ENCODE measurements at places on chromosomes 4 and X.

DNA sequence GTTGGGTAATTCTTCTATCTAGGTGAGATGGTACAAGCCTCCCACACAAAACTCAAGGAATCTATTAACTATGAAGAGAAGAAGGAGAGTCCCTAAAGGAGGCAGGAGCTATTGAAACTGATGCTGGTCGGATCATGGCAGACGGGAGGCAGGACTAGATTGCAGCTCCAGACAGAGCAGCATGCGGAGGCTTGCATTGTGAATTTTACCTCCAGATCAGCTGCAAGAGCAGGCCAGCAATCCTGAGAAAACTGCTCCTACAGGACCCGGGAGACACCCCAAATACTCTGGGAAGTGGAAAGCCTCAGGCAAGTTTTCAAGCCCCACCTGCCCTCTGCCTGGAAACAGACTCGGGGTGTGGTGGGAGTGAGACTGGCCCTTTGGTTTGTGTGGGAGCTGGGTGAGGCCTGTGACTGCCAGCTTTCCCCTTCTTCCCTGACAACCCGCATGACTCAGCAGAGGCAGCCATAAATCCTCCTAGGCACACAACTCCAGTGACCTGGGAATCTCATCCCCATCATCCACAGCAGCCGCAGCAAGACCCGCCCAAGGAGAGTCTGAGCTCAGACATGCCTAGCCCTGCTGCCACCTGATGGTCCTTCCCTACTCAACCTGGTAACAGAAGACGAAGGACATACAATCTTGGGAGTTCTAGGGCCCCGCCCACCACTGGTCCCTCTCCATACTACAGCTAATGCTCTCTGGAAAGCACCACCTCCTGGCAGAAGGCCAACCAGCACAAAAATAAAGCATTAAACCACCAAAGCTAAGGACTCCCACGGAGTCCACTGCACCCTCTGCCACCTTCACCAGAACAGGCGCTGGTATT is 30.9 kb downstream of the GATB start:
- no peak for DNase-seq

DNA sequence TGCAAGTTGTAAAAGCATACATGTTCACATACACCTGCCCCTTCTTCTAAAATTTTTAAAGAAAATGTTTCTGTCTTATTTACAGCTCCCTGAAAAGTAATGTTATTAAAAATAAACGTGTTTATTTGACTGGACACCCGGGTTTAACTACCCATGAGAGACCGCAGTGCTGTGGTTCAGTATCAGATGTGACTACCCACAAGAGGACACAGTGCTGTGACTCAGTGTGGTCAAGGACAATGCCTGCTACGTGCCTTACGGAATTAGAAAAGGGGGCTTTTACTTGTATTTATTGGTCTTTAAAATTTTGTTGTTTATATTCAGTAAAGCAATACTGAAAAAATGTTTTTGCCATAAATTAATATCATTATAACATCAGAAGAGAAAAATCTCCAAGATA is 641.4 kb downstream of the TRIML1 start:
- DNase-seq = no peak

DNA sequence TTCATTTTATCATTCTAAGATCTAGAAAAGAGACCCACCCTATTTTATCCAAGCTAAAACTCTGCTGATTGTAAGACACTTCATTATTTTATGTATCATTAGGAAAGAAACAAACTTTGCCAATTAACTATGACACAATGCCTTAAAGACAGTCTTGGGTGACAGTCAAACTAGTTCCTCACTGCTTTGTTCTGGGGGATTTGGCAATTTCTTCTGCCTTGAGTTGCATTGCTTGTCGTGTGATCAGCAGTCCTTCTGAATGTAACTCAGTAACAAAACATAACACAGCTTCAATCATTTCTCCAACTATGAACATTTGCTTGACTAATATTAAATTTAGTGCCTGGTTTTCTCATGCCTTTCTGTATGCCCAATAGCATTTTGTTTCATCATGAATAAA is 577.9 kb upstream of the DIPK2B start:
- DNase-seq = no peak

DNA sequence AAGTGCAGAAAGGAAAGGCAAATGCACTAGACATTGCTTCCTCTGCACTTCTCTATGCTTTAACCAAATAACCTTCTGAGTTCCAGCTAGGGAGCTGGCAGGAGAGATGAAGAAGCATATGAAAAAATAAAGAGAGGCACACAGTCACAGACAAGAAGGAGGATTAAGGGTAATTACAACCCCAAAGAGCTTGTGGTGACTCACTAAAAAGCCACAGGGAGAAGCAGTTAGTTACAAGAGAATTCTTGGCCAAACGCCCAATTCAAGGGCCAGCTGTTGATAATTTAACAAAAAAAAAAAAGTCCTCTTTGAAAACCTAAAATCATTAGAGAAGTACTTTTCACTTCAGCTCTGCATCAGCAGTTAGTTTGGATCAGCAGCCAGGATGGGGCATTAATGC is 478.0 kb downstream of the KCNIP4 start:
- no peak for DNase-seq

- DNase-seq = no peak
Measured at GRCh38 chr4:122086338-122087065, 65.6 kb upstream of the BLTP1 start.

- DNase-seq = no peak
Measured at GRCh38 chr4:7962609-7963508, 23.2 kb upstream of the AFAP1 start.

DNA sequence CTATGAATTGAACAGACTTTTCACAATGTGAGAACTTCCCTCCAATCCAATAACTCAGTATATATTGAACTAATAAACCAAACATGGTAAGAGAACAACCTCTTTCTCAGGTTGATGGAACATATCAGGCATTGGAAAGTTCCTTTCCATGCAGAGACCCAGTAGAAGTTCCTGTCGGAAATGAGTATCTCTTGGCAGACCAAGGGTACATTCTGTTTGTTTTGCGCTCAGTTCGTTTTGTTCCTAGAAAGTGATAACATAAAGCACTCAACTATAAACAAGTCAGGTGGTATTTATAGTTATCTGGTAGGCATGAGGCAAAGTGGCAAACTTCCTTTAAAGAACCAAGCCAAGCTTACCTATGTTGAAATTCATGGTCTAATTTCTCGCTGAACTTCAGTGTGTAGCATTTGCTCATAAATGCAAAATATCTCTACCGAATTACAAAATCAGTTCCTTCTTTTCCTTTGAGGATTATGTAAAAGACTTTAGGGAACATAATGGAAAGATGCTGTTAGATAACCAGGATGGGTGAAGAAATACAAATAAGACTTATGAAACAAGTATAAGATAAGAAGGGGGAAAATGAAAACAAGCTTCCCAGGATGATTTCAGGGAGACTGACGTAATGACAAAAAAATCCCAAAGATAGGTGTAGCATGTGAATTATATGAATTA is 120.3 kb downstream of the ARHGAP24 start:
- no peak for DNase-seq

GRCh38 chr4:12411072-12411471 is 982.4 kb upstream of the HS3ST1 start:
- no peak for DNase-seq

GRCh38 chr4:139602776-139603360 is 46.8 kb upstream of the SETD7 start:
- DNase-seq = no peak

GRCh38 chrX:147183161-147183560 is 368.6 kb upstream of the CXorf51A start:
- DNase-seq = no peak

DNA sequence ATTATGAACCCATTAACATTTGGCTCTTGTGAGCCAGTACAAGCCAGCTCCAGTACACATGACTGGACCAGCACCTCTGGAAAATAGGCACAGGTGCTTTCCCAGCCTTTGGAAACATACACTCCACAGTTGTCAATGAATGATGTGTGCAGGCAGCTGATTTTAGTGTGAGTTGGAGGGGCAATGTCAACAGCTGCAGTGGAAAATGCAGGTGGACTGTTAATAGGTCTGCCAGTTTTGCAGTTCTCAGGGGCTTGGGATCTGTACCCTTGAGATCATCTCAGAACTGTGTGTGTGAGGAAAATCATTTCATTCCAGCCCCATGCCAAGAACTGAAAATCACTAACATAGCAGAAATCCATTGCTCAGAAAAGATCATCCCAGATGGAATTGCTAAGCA is 81.7 kb upstream of the CHRDL1 start:
- DNase-seq = no peak

DNA sequence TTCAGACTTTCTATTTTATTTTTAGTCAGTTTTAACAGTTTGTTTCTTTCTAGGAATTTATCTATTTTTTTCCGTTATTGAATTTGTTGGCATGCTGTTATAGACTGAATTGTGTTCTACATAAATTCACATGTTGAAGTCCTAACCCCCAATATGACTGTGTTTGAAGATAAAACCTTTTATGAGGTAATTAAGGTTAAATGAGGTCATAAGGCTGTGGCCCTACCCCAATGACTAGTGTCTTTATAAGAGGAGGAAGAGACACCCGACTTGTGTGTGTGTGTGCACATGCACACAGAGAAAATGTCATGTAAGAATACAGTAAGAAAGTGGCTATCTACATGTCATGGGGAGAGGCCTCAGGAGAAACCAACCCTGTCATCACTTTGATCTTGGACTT is 146.3 kb downstream of the BRWD3 start:
- no peak for DNase-seq

DNA sequence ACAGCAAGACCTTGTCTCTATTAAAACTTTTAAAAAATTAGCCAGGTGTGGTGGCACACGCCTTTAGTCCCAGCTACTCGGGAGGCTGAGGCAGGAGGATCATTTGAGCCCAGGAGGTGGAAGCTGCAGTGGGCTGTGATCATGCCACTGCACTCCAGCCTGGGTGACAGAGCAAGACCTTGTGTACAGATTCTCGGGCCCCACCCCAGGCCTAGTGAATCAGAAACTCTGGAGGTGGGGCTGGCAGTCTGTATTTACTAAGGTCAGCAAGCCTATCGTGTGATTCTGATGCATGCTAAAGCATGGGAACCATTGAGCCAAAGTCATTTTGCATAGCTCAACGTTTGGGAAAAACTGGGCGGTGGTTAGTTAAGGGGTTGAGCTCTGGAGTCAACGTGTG is 3.5 kb downstream of the S100G start:
- no peak for DNase-seq

DNA sequence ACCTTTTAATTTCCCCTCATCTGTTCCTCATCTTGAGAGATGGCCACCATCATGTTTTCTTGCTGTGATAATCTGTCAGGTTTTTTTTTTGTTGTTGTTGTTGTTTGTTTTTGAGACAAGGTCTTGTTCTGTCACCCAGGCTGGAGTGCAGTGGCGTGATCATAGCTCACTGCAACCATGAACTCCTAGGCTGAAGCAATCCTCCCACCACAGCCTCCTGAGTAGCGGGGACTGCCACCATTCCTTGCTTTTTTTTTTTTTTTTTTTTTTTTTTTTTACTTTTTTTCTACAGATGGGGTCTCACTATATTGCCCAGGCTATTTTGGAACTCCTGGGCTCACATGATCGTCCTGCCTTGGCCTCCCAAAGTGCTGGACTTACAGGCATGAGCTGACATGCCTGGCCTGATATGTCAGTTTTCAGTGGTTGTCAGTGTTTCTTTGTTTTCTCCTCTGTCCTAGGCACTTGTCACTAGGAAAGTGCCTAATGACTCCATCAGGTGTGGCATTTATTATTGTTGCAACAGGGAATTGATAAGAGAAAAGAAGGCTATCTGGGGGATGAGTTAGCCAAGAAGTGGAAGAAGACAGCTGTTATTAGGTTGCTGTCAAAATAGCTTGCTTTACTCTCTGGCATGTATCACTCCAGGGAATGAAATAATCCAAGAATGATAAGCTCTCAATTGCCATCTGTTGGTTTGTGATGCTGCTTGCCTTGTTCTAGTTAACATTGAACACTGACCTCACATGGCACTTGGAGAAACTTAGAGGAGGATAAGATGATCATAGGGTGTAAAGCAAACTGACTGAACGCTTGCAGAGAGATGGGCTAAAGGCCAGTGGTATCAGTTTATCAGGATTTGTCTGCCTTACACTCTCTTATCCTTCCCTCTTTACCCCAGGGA is 41.7 kb downstream of the TMEM164 start:
- no peak for DNase-seq

- no peak for DNase-seq
Measured at GRCh38 chr4:146648461-146648783, 9.7 kb downstream of the POU4F2 start.

DNA sequence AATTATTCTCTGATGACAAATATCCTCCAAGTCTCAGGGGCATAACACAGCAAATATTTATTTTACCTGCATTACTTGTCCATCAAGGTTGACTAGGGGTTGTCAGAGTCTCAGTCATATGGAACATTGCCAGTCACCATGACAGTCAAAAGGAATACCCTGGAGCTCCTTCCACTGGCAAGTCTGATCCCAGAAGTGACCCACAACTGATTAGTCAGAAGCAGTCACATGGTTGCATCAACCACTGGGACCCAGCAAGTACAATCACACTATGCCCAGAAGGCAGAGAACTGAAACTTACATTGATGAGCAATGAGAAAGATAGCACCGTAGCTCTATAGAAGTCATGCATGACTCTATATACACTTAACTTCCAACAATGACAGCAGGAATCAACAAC is 41.9 kb upstream of the SOD3 start:
- DNase-seq = no peak

DNA sequence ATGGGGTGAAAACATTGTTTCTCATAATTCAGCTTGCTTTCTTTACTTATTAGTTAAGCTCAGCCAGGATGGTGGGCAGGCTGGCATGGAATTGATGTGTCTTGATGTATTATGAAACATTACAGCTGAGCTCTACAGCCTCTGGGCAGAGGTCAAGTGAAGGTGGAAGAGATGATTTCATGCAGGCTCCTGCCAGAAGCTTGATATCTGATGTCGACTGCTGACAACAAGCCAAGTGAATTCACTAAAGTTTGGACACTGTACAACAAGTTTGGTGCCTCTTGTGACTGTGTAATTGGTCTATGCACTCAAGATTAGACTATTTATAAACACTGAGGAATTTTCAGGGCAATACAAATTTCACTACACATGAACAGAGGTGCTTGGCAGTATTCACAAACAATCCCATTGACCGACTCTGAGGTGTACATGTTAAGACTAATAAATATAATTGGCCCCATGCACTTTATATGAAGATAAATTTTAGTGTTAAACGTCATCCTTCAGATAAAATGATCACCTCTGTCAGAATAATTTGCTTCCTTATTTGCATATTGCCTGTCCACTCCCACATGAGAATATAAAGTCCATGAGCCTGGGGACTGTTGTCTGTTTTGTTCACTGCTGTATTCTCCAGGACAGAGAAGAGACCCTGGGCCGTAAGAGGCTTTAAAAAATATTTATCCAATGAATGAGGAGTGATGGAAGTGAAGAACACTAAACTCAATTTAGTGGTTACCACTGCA is 612.2 kb downstream of the IQCM start:
- DNase-seq = no peak

- no peak for DNase-seq
Measured at GRCh38 chrX:21958916-21959315, 18.4 kb downstream of the SMS start.

GRCh38 chr4:54144661-54145171 is 44.8 kb downstream of the GSX2 start:
- no peak for DNase-seq

GRCh38 chr4:118348886-118349285 is 3.9 kb downstream of the PRSS12 start:
- no peak for DNase-seq

- no peak for DNase-seq
Measured at GRCh38 chr4:155900381-155900780, 3.1 kb upstream of the TDO2 start.

All from stimulated activated CD4-positive, alpha-beta T cell treated with anti-CD3 and anti-CD28 coated beads, TNF-alpha, amount 100 ng/mL, for 48 hours (primary cell).